ENCODE measurements at places on chromosomes 3 and 15.

DNA sequence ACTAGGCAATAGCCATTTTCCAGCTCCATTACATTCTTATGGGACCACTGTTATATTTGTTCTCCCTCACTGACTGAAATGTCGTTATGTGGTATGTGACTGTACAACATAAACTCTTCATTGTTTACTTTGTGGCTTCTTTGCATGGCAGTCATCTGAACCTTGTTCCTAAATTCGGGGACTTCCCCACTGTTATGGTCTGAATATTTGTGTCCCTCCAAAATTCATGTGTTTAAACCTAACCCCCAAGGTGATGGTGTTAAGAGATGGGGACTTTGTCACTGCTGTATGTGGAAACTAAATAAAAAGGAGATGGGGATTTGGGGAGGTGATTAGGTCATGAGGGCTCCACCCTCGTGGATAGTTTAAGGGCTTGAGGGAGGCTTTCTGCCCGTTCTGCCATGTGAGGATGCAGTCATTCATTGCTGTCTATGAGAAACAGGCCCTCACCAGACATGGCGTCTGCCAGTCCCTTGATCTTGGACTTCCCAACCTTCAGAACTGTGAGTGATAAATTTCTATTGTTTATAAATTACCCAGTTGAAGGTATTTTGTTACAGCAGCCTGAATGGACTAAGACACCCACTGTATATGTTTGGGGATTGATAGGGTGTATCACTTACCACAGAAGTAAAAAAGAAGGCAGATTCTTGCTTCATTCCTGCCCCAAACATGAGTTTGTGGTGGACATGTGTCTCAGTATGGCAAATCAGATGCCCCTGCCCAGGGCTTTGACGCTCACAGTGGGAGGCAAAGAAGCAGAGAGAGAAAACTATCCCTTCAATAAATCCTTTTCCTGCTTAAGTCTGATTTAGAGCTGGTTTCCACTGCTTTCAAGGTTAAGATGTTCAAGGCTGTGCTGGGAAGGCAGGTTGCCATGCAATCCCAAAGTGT is 138.0 kb upstream of the UBE2E1 start:
- DNase-seq, result no peak

DNA sequence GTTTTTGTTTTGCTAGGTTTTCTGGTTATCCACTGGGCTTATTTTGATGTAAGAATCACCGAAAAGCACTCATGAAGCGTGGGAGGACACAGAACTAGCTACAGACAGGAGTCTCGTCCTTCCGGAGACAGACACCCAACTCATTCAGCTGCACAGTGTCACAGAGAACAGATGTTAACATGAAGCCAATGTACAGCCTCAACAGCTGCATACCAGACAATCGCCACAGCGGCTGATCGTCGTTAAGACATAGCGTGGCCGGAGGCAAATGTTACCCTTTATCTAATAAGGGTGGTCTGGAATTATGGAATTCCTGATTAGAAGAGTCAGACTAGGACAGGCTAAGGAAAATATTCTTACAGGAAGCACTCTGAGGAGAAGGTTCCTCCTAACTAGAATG is 1.1 kb upstream of the PYGO1 start:
- DNase-seq, result no peak

DNA sequence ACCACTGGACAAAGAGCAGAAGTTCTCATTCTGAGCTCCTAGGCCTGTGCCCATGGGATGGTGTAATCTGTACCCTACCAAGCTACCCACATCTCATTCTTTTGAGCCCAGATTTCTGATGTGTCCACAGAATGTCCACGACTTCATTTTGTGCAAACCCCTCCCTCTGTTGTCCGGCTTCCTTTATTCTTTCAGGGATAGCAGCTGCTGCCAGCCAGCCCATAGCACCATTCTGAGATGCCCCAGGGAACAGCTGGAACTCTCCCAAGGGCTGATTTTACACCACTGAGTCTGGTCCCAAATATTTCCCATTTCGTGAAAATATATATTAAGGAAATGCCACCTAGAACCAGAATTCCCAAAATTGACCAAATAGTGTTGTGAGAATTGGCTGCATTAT is 236.6 kb downstream of the SATB1 start:
- no peak for DNase-seq

GRCh38 chr3:45106874-45107273 is 39.3 kb downstream of the CDCP1 start:
- no peak for DNase-seq

DNA sequence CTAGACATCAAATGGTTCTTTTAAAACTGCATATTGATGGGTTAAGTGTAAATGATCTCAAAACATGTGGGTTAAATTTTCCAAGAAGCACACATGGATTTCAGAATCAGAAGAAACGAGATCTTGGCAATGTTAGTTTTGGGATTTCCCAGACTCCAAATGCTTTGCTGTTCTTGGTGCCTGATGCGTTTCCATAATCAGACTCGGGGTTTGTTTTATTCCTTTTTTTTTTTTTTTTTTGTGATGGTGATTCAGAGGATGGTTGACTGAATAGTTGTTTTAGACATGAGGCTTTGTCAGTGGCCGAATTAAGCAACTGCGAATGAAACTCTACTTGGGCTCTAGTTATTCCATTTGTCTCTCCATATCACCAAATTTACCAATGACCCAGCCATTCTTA is 52.2 kb upstream of the FAM98B start:
- DNase-seq, result no peak

- DNase-seq, result no peak
These were observed 15.6 kb downstream of the SEMA3F start for GRCh38 chr3:50170689-50171088.

GRCh38 chr3:123046262-123047061 is 18.9 kb upstream of the SEMA5B start:
- DNase-seq, result no peak

GRCh38 chr15:100831467-100831866 is 48.2 kb upstream of the ALDH1A3 start:
- no peak for DNase-seq

DNA sequence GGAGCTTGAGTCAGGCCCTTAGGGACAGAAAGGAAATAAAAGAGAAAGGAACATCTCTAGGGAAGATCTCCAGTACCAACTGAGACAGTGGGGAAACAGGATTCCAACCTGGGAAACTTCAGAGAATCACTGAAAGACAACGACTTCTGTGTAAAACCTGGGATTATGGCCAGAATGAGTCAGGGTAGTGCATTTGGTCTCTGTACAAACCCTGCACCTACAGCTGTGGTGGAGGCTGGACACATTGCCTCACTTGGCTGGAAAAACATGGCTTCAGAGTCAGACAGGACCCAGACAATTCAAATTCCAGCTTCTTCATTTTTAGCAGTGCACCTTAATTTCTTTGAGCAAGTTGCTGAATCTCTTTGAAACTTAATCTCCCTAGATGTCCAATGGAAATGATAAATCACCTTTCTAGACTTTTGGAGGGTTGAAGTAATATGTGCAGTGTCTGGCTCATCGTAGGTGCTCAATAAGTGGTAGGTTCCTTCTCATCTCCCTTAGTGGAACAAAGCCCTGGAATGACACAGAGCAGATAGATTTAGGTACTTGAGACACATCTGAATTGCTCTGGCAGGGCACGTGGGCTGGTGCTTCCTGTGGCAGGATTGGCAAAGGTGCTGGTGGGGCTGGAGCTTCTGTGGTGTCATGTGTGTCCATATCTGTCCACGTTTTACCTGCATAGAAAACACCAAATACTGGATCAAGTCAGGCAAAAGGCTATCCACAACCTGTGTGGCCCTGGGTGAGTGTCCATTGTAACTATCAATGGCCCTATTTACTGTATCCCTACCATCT is 6.1 kb upstream of the CLSTN2 start:
- no peak for DNase-seq

- no peak for DNase-seq
These were observed 645.8 kb upstream of the NR2F2 start for GRCh38 chr15:95684693-95685115.

Measured in activated T-helper 1 cell treated with anti-CD3 and anti-CD28 coated beads, Interleukin-2, amount 50 U/mL, for 16 hours (primary cell).